ENCODE measurements at places on chromosomes 3 and 15.

GRCh38 chr3:8239718-8240695 is 261.6 kb upstream of the LMCD1 start:
- H3K27ac ChIP-seq, result no peak overlapping the region
- H3K36me3 ChIP-seq, result no peaks in the 10 kb centered on the region
- peak; percentile 81 for DNase-seq
- H3K4me1 ChIP-seq, result peaks cover 19% of the 10 kb centered on the region
- H3K4me3 ChIP-seq, result no peak overlapping the region

GRCh38 chr15:61128343-61128742 is 100.8 kb downstream of the RORA start:
- H3K27me3 ChIP-seq, result no peaks in the 10 kb centered on the region
- peaks cover 4% of the 10 kb centered on the region for H3K4me1 ChIP-seq
- H3K27ac ChIP-seq, result no peak overlapping the region

DNA sequence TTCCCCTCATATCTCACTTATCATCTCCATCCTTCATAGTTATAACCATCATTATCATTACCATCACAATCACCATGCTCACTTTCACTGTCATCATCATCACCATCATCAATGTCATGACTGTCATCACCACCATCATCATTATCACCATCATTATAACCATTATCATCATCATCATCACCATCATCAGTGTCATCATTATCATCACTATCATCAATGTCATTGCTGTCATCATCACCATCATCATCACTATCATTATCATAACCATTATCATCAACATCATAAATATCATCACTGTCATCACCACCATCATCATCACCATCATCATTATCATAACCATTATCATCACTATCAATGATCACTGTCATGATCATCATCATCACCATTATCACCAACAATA is 44.1 kb downstream of the SSUH2 start:
- H3K36me3 ChIP-seq, result no peaks in the 10 kb centered on the region
- H3K27ac ChIP-seq, result no peak overlapping the region
- H3K4me1 ChIP-seq, result peaks cover 6% of the 10 kb centered on the region
- no peak for DNase-seq

- H3K4me1 ChIP-seq, result no peaks in the 10 kb centered on the region
- H3K27ac ChIP-seq, result no peak overlapping the region
- H3K4me3 ChIP-seq, result no peak overlapping the region
- DNase-seq, result no peak
Measured at GRCh38 chr3:7332696-7333095, 471.8 kb downstream of the GRM7 start.

DNA sequence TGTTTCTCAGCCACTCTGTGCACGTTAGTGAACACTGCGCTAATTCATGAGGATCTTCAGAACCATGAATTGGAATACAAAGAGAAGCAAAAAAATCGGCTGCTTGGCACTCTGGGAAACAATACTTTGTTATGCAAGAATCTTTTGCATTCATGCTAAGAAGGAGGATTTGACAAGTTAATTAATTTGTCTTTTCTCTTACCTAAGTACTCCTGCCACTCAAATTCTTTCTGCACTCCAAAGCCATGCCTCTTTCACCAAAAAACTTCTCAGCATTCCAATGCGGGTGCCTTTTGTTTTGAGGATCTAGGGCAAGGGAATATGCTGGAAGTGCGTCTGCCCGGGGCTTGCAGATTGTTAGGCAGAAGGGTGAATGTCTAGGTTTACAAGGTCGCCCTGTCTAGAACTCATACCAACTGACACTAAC is 11.3 kb upstream of the KAT2B start:
- no peak overlapping the region for H3K27ac ChIP-seq
- H3K4me1 ChIP-seq, result peaks cover 17% of the 10 kb centered on the region
- H3K4me3 ChIP-seq, result no peak overlapping the region
- DNase-seq, result no peak

DNA sequence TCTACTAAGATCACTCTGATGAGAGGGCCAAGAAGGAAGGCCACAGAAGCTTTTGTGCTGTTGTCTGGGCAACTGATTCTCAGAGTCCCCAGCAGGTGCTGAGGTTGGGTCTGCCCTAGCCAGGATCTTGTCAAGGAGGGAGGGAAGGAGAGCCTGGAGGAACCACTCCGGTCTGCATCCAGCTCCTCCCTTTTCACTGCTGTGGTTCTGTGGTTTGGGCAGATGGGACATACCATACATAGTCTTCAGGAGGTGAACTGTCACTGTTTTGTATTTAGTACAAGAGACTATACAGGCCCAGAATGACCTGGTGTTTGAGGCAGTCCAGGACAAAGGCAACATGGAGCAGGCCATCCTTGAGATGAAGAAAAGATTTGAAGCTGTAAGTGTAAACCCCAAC is 21.9 kb downstream of the C3orf62 start:
- H3K27ac ChIP-seq, result no peak overlapping the region
- no peaks in the 10 kb centered on the region for H3K4me1 ChIP-seq
- no peaks in the 10 kb centered on the region for H3K36me3 ChIP-seq
- DNase-seq, result no peak
- H3K27me3 ChIP-seq, result no peaks in the 10 kb centered on the region

DNA sequence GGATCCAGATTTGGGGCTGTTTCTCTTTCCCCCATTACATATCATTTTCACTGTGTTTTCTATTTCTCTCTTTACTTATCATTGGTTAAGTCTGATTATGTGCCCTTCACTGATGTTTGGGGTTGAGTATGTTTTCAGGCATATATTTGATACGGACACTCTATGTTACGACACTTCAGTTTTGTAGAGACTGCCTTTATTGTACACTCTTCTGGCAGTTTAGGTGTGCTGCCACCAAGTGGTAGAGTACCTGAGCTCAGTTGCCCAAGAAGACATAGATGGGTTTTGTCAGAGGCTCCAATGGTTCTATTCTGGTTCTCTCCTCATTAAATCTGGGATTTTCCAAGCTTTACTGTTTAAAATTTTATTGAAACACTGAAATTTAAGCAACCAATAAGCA is 255.0 kb upstream of the ROPN1 start:
- H3K4me3 ChIP-seq, result no peak overlapping the region
- peak overlapping the region; percentile 14 for H3K27ac ChIP-seq
- peaks cover 16% of the 10 kb centered on the region for H3K4me1 ChIP-seq
- H3K36me3 ChIP-seq, result no peaks in the 10 kb centered on the region
- DNase-seq, result peak; percentile 36
- H3K27me3 ChIP-seq, result no peaks in the 10 kb centered on the region

- no peaks in the 10 kb centered on the region for H3K36me3 ChIP-seq
- DNase-seq, result no peak
- no peak overlapping the region for H3K27ac ChIP-seq
- no peak overlapping the region for H3K4me3 ChIP-seq
- no peaks in the 10 kb centered on the region for H3K27me3 ChIP-seq
Measured at GRCh38 chr3:193768070-193768394, 175.0 kb downstream of the OPA1 start.

- no peak for DNase-seq
- no peak overlapping the region for H3K27ac ChIP-seq
- H3K27me3 ChIP-seq, result no peaks in the 10 kb centered on the region
Measured at GRCh38 chr3:58899159-58899952, 150.5 kb downstream of the CFAP20DC start.

DNA sequence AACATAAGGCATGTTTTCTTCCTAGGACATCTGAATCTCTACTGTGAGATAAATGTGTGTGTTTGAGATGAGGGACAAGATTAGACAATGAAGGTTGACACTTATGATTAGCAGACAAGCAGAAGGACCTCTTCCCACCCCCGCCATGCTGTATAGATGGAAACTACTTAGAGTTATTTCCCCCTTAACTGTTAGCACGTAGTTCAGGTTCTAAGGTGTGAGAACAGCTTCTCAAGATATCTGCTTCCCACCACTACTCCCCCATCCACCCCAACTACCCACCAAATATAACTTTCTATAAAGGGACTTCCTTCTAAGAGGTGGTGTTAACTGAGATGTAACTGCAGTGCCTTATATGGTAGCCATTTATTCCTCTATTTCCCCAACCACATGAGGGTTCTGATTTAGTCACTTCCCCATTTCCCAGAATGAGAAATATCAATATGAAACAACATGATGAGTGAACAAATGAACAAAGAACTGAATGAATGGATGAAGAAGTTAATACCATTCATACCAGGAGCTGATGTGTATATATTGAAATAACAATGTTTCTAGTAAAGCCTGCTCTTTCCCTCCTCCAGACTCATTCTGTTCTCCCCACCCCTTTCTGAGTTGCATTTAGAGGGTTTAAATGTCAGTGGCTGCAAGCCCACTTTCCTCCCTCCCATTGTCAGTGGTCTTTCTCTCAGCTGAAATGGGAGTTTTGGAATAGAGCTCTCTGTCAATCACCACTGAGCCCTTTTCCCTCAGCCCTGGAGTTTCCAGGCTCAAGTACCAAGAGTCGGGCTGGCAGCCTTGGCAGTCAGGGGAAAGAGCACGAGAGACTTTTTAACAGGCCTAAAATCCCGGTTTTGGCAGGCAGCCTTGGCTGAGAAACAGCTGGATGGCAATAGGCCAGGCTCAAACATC is 7.7 kb upstream of the RFTN1 start:
- no peaks in the 10 kb centered on the region for H3K27me3 ChIP-seq
- H3K4me3 ChIP-seq, result no peak overlapping the region
- no peaks in the 10 kb centered on the region for H3K4me1 ChIP-seq
- no peak overlapping the region for H3K27ac ChIP-seq
- H3K36me3 ChIP-seq, result no peaks in the 10 kb centered on the region
- DNase-seq, result no peak

DNA sequence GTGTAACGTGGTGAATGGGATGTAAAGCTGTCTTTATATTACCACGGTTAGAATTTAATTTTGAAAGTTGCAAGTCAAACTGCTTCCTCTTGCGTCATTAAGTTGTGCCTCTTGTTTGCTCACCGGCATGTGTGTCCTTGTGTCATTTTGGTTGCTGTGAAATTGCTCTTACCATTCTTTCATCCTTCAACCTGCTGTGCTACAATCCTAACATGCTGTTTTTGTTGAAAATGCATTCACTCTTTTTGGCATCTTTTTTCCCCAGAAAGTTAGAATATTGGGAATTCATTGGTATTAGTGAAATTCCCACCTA is 164.7 kb downstream of the PGPEP1L start:
- no peak for DNase-seq
- no peak overlapping the region for H3K27ac ChIP-seq
- no peaks in the 10 kb centered on the region for H3K27me3 ChIP-seq
- no peaks in the 10 kb centered on the region for H3K36me3 ChIP-seq

- DNase-seq, result no peak
- no peak overlapping the region for H3K4me3 ChIP-seq
- H3K36me3 ChIP-seq, result no peaks in the 10 kb centered on the region
- no peak overlapping the region for H3K27ac ChIP-seq
- H3K4me1 ChIP-seq, result no peaks in the 10 kb centered on the region
Measured at GRCh38 chr3:31671976-31672375, 139.3 kb downstream of the STT3B start.

DNA sequence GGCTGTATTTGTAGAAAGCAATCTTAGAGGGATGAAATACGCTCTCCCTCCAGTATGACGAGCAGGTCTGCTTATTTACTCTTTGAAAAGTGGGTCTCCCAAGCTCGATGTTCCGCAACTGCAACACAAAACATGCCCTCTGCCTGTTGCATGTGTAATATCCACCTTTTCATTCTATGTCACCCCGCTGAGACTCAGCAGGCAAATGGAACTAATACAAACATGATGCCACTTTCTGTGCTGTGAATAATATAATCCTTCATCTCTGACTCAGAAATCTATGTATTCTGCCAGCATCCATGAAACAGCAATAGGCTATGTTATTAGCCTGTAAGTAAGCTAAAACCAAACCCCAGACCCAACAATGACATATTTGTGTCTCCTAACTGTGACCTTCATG is 200.8 kb upstream of the TMCO5A start:
- no peak overlapping the region for H3K27ac ChIP-seq
- H3K4me1 ChIP-seq, result no peaks in the 10 kb centered on the region
- no peak overlapping the region for H3K4me3 ChIP-seq
- no peak for DNase-seq
- H3K36me3 ChIP-seq, result no peaks in the 10 kb centered on the region
- no peaks in the 10 kb centered on the region for H3K27me3 ChIP-seq

DNA sequence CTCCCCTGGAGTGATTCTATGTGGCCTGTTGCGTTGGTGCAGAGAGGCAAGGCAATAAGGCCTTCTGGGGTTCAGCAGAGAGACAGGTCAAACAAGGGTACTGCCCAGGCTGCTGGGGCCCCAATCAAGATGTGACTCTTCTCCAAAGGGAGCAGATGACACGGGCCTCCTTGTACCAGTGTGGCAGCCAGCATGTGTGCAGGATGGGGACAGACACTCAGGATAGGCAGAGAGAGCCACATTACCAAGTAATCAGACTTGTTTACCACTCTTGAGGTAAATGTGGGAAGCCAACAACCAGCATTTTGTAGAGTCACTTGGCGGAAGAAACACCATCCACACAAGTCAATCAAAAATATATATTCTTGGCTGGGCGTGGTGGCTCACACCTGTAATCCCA is 95.3 kb upstream of the DLG1 start:
- H3K27me3 ChIP-seq, result no peaks in the 10 kb centered on the region
- no peaks in the 10 kb centered on the region for H3K36me3 ChIP-seq
- no peak overlapping the region for H3K4me3 ChIP-seq

DNA sequence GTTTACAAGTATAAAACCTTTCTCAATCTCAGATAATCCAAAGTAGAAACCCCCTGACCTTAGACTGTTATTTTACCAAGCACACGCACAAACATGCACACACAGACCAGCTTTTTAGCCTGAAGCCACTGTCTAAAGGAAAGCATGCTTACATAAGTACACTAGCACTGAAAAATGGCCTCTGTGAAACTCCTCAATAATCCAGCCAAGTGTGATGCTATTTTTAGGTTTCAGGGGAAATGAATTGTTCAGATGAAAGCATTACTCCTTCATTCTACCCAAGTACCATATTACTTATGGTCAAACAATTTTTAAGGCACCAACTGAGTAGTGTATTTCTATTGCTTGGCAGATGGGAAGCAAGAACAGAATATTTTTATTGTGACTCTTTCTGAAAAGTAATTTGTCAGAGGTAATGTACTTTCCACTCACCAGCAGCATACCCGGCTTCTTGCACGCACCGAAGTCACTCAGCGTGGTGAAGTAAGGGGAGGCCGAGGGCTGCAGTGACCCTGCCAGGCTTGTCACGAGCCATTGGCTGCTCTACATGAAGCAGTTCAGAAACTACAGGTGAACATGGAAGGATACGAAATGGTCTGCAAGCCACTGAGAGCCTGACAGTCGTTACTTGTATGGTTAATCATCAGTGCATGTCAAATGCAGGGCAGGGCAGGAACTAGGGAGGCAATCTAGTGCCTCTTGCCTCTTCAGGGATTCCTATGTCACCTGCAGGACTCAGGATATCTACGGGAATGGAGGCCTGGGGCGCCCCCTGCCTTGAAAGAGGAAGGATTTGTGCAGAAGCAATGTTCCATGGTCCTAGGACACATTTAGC is 106.7 kb downstream of the GABRB3 start:
- H3K27me3 ChIP-seq, result no peaks in the 10 kb centered on the region
- H3K27ac ChIP-seq, result no peak overlapping the region

GRCh38 chr3:26622621-26623418 is at the start of gene LRRC3B:
LRRC3B (plus strand) TSS chr3:26622772; CDS start chr3:26709673, 86,901 bp downstream.
- peaks cover 15% of the 10 kb centered on the region for H3K4me1 ChIP-seq
- no peak for DNase-seq
- H3K4me3 ChIP-seq, result peak within 1 kb of the TSS; percentile 50
